AG04450 (cell line): ENCODE measurements at places on chromosomes 3 and 15. TPM values are rescaled to one million over a fixed set of nuclear protein-coding genes. Genes with fewer than 3 reads are reported as not detected.

RPL22L1 gene
- 121 and 171 TPM in 2 replicates for polyA plus RNA-seq

DPPA4 gene
- polyA plus RNA-seq = not detected in 2 replicates

TTC23 gene
- polyA plus RNA-seq = 7.2 and 12.9 TPM in 2 replicates

FRG2C gene
- not detected in 2 replicates for polyA plus RNA-seq

TICRR gene
- polyA plus RNA-seq = 1.1 and 1.3 TPM in 2 replicates

APOD gene
- 0.41 and 0.56 TPM in 2 replicates for polyA plus RNA-seq

KIF15 gene
- polyA plus RNA-seq = 2.1 and 3.6 TPM in 2 replicates

HIGD2B gene
- polyA plus RNA-seq = not detected in 2 replicates

CLDN18 gene
- polyA plus RNA-seq = not detected in 2 replicates

FAM98B gene
- polyA plus RNA-seq = 11.4 and 19.6 TPM in 2 replicates

TMC3 gene
- not detected in 2 replicates for polyA plus RNA-seq

CFAP100 gene
- not detected in 2 replicates for polyA plus RNA-seq

SNTN gene
- polyA plus RNA-seq = not detected in 2 replicates

TGM5 gene
- not detected in 2 replicates for polyA plus RNA-seq

RBMS3 gene
- 32.0 and 33.4 TPM in 2 replicates for polyA plus RNA-seq

LRRC49 gene
- polyA plus RNA-seq = 22.9 and 25.0 TPM in 2 replicates
